ENCODE measurements at places on chromosomes 7 and 10.

DNA sequence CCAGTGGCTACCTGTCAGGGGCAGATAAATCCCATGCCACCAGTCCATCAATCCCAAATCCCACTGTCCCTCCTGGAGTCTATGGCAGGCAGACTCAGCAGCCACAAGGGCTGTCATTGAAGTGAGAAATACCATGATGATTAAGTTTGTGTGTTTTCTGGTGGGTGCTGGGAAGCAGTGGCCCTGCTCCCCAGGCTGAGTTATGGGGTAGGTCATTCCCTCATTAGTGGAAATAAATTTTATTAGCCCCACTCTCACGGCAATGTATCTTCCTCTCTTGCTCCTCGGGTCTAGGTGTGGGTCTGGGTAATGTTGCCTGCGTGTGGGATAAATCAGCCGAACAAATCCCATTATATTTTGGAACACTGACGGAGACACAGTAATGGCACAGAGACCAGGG is 76.8 kb downstream of the PLXNA4 start:
- DNase-seq: no peak

DNA sequence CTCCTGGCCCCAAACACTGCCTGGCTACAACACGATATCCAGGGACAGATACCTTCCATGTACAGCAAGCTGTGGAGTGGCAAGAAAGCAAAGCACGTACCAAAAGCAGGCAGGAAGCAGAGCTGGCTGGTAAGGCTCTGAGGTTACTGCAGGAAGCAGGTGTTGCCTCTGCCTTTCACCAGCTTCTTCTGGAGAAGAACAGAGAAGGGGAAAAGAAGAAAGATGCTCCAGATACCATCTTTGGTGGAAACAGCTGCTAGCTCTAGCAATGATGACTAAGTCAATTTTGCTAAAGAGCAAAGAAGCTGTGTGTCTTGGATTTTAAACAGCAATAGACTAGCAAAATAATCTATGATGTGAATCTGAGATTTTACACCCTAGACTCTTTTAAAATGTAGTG is 34.9 kb upstream of the PRSS1 start:
- no peak for DNase-seq

- no peak for DNase-seq
These were observed 190.4 kb downstream of the HDAC9 start for GRCh38 chr7:18685971-18686370.

- no peak for DNase-seq
These were observed 266.4 kb upstream of the LYZL1 start for GRCh38 chr10:29022513-29022912.

- peak; percentile 12 for DNase-seq
These were observed 140.7 kb downstream of the SND1 start for GRCh38 chr7:127792528-127793342.

- no peak for DNase-seq
These were observed 22.8 kb downstream of the GNA12 start for GRCh38 chr7:2821161-2821841.

DNA sequence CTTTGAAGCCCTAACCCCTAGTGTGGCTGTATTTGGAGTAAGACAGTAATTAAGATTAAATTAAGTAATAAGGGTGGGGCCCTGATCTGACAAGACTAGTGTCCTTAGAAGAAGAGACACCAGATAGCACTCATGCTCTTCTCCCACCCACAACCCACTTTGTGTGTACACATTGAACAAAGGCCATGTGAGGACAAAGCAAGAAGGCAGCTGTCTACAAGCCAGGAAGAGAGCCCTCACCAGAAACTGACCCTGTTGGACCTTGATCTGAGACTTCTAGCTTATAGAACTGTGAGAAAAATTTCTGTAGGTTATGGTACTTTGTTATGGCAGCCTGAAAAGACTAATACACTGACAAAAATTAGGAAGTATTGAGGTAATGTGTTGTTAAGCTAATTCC is 59.8 kb downstream of the ZFAND4 start:
- DNase-seq: no peak

GRCh38 chr10:36468620-36469019 is 656.8 kb upstream of the ANKRD30A start:
- DNase-seq: no peak
